ENCODE measurements at places on chromosomes 1 and 21.

DNA sequence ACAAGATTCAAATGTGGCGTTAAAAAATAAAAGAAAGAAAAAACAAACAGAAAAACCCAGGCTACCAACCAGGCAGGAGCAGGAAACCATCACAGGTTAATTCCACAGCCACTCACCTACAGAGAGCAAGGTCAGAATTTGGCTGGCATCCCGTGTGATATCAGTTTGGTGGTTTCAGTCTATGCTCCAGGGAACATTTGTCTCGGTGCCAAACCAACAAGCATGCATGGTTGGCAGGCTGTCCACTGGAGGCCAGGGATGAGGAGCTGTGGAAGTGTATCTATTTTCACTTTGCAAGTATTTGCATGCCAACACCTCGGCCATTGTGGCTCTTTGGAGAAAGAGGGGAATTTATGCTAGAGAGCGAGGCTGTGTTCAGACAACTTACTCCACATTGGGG, 53.1 kb upstream of the PROX1 start:
- no peak for DNase-seq

DNA sequence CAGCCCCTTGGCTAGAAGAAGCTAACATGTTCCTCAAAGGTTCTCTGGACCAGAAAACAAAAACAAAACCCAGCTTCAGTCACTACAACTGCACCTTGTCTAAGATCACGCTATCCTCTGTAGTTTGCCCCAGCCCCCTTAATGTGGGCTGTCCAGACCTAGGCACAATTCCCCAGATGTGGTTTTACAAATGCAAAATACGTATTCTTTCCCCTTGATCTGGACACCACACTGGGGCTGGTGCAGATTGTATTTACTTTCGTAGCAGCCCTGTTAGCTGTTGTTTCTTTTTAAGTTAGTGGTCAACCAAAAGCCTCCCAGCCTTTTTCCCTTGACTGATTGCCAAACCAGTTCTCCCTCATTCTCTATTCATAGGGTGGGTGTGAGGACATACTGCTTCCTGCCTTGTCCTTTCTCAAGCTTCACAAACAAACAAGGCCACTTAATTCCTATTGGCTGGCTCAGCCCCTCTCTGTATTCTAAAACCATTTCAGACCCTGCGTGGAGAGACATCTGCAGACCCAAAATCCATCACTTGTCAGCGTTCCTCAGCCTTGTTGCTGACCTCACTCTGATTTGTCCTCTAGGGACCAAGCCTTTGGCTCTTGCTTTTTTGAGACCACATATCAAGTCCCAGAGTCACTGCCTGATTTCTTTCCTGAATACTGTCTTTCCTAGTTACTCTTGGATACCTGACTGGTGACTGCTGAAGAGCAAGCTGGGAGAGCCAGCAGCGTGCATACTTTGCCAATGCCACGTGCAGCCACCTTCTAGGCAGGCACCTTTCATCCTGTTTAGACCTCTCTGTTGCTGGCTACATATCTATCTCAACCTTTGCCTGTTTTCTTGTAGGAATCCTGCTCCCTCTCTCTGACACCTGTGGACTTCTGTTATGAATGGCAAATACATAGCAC, 96.4 kb upstream of the RAB3GAP2 start:
- DNase-seq = no peak

DNA sequence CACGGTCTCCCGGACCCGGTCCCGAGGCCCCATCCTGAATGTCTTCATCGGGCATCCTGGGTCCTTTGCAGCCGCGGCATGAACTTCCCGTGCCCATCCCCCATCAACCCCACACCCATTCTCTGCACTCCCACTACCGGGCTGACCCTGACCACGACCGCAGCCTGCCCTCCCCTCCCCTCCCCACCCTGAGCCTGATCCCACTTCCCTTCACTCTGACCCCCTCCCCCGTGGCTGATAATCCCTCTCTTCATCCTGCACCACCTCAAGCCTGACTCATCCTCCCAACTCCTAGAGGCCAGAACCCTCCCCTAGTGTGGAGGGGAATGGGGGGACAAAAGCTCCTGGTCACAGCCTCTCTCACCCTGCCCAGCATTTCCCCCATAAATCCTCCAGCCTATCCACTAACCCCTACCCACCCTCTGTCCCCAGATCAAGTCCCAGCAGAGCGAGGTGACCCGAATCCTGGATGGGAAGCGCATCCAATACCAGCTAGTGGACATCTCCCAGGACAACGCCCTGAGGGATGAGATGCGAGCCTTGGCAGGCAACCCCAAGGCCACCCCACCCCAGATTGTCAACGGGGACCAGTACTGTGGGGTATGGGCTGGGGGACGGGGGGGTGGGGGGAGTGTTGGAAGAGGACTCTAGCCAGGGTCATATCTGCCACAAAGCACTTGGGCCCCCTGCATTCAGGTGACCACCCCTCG, 602 bp downstream of the SH3BGRL3 start:
- DNase-seq = no peak

GRCh38 chr1:25066256-25066655, 136.2 kb upstream of the RUNX3 start:
- no peak for DNase-seq

All from A549 (cell line).